ENCODE measurements at places on chromosomes 6 and 20.
A peak's percentile ranks its signal among the peaks of the same experiment; 100 is the strongest.

DNA sequence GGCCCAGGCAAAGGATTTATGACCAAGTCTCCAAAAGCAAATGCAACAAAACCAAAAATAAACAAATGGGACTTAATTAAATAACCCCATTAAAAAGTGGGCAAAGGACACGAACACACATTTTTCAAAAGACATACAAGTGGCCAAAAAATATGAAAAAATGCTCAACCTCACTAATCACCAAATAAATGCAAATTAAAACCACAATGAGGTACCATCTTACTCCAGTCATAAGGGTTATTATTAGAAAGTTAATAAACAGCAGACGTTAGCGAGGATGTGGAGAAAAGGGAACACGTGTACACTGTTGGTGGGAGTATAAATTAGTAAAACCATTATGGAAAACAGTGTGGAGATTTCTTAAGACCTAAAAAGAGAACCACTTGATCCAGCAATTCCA lies 71.1 kb downstream of the CEP162 start:
- no peak for DNase-seq

- peak; percentile 16 for DNase-seq
Observed at GRCh38 chr6:105835373-105835772, 250.8 kb upstream of the PRDM1 start.

GRCh38 chr6:135675862-135676261 lies 175.6 kb upstream of the PDE7B start:
- no peak for DNase-seq

- DNase-seq, result no peak
Observed at GRCh38 chr6:111824608-111825337, 48.5 kb downstream of the FYN start.

DNA sequence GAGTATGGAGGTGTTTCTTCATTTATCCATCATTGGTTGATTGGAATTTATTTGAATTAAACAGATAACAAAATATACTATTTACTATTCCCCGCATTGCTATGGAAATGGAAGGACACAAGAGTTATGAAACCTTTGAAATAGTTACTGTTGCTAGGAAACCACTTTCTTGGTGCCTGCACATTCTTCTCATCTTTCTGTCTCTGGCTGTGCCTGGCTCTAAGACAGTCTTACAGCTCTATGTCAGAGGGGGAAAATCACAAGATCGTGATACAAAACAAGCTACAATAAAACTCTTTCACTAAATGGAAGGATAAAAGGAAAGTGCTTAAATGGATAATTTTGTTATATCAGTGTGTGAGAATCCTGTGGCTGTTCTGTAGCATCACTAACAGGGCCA lies 453.0 kb downstream of the LMBRD1 start:
- DNase-seq, result no peak

GRCh38 chr20:50636601-50637540 lies 54.5 kb downstream of the RIPOR3 start:
- no peak for DNase-seq

DNA sequence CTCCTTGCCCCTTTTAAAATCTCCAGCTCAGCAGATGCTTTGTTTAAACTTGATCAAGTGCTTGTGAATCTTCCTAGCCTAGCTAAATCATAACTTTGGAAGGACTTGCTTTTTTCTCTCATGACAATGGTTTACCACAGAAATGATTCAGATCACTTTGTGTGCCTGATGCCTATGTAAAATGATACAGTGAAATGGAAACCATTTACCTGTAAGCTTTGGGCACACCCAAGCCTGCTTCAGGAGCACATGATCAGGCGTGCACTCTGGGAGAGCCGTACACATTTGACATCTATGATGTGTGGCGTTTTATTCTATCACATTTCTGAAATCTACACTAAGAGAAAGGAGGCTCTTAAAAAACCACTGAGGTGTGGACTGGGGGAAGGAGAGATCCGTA lies 41.1 kb downstream of the PTPN1 start:
- no peak for DNase-seq

GRCh38 chr6:7100753-7101081 lies 7.0 kb upstream of the RREB1 start:
- no peak for DNase-seq

GRCh38 chr6:36127462-36128016 lies 2.8 kb upstream of the MAPK13 start:
- DNase-seq, result no peak

DNA sequence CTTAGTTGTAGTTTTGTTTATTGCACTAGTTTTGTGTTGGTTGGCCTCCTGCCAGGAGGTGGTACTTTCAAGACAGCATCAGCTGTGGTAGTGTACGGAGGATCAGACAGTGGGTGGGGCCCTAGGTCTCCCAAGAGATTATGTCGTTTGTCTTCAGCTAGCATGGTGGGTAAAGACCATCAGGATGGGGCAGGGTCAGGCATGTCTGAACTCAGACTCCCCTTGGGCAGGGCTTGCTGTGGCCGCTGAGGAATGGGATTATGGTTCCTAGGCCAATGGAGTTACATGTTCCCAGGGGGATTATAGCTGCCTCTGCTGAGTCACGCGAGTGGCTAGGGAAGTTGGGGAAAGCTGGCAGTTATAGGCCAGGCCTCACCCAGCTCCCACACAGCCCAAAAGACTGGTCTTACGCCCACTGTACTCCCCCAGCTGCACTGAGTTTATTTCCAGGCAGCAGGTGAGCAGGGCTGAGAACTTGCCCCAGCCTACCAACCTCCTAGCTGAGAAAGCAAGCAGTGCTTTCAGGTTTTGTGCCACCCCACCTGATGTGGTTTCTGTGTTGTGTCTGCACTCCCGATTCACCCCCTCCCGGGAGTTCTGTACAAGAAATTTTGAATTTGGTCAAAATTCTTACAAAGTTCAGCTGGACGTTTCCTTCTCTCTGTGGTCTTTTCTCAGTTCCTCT lies 24.7 kb downstream of the ZSCAN31 start:
- no peak for DNase-seq

DNA sequence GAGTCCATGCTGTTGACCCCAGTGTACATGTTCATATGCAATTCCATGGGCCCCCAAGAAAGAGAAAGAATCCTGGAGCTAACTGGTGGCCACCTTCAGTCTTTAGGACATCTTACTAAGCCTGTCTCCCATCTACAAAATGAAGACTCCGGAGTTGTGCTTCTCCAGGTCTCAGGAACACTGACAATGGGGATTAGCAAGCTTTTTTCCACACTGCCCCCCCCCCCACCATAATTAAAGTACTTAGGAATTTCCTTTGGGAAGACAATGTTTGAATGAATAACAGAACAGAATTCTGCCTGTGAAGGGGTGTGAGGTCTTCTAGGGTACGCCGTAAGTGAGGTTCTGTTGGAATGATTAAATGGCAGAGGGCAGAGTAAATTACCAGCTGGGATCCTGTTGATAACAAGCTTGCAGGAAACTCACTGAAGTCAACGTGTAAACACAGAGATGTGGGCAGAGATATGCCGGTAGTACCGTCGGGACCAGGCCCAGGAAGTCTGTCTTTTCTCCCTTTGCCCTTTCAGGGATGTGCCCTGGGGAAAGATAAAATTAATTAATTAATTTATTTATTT lies 63.1 kb downstream of the ANKRD6 start:
- DNase-seq, result no peak

- no peak for DNase-seq
Observed at GRCh38 chr6:146361128-146361924, 182.3 kb upstream of the RAB32 start.

DNA sequence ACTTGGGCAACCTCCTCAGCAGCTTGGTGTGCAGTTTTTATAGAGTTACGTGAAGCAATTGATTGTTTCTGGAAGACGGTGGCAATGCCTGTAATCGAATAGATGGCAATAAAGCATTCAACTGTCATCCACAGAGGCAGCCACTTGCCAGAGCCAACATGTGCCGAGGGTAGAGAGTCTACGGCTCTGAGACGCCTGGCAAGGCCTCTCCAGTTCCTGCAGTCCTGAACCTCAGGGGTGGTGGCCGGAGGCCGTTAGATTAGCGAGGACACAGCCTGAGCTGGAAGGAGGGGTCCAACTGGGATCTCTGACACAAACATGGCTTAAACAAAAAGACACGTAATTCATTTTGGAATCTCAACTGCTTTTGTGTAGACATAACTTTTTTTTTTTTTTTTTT lies 775 bp upstream of the TTLL2 start:
- DNase-seq, result no peak

- DNase-seq, result no peak
Observed at GRCh38 chr6:105794870-105795269, 291.3 kb upstream of the PRDM1 start.

- no peak for DNase-seq
Observed at GRCh38 chr20:32134026-32134425, 24.5 kb downstream of the TM9SF4 start.

DNA sequence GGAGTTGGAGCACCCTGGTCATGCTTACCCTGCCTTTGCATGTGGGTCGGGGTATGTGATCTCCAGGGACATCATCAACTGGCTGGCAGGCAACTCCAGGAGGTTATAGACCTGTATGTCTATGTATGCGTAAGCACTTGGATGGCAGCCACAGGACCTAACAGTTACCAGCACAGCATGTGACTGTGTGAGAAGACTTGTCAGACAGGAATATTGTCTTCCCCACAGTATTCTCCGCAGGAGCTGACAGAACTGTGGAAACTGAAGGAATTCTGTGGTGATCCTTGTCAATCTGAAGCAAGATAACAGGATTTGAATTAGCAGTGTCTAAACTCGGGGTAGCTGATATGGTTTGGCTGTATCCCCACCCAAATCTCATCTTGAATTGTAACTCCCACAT lies 59.2 kb downstream of the TMEM244 start:
- peak; percentile 21 for DNase-seq

GRCh38 chr20:62066339-62066982 lies 780 bp upstream of the TAF4 start:
- DNase-seq, result peak; percentile 67

GRCh38 chr20:3645309-3646066 lies 17.7 kb downstream of the GFRA4 start:
- no peak for DNase-seq

DNA sequence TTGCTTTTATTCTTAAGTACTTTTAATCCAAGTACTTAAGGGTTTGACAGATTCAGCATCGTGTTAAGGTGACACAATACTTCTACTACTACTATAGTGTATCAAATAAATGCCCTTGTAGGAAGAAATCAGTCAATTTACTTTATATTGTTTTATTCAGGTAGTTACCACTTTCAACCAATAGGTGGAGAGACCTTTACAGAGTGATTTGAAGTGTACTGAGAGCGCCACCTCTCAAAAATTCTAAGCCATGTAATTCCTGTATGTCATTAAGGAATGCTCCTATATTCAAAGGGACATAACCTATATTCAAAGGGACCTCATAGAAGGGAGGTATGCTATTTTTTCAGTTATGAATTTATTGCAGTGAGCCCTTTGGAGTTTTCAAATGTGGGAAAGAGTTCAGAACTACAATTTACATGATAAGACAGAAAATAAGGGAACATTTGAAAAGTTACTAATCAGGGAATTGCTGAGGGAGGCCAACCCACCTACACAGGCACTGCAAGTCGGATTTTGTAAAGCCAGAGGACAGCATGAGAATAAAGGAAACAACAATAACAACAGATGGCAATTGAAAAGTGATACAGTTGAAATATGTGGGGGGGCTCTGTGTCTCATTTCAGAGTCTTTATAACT lies 955.6 kb downstream of the TBC1D32 start:
- DNase-seq, result no peak

DNA sequence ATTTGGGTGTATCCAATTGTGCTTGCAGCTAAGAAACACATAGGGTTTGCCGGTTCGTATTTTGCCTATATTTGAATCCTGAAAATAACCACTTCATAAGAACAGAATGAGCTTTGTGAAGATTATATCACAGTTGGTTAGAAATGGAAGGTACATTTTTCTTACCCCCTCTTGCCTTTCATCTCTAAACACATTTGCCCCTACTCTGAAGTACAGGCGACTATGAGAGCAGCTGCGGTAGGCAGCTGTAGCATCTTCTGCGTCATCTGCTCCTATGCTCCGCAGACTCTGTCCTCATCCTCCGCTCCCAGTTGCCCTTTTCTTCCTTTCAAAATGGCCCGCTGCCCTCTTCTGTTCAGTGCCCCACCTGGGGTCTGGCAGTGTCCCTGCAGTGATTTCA lies 47.6 kb upstream of the REV3L start:
- DNase-seq, result no peak

DNA sequence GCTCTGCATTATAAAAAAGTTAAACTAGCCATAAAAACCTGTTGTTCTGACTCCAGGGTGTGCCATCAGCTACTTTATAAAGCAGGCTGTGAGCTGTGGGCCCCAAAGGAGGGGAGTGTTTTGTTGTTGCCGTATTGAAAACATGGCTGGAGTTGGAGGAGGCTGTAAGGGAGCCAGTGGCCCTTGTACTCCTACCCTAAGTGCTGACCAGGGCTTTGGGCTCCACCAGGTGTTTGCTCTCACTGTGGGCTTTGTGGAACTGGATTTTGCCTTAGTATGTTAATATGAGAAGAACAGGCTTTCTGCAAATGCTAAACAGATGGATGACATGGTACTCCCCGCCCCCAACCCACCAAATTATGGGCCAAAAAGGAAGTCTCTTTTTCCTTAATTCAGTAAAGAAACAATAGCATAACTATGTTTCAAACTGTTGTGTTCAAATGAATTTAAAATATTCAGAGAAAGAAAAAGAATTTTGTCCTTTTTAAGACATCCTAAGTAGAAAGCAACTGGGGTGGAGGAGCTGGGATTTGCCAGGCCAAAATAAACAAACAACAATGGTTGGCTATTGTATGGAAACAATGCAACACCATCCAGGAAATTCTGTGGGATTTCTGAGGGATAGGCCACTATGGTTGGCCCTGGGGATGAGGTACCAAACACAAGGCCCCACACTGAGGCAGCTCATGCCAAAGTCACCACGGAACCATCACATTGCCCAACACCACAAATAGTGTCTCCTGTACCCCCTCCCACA lies 63.3 kb downstream of the PLCG1 start:
- DNase-seq, result no peak

- DNase-seq, result peak; percentile 24
Observed at GRCh38 chr6:28207510-28208110, 17.5 kb upstream of the ZSCAN9 start.

DNA sequence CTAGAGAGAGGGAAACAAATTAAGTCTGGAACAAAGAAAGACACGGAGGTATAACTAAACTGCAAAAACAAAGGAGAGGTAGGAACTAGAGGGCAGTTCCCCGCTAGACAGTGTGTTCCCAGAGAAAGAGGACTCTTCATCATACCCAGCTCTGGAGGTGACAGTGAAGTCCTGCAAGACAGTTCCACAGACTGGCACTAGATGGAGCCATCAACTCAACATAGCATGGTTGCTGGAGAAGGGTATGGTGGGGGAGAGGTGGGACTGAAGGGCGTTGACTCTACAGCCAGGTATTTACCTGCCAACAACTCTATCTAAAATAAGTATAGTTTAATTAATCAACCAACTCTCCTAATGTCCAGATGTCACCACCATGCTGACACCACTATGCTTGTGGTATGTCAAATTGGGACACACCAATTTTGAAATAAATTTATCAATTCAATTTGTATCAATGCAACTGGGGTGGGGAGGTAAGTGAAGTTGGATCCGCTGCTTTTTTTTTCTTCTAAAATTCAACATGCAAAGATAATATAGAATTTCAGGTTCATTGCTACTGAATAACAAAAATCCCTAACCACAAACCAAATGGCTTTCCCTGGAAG lies 9.7 kb downstream of the BACH2 start:
- DNase-seq, result peak; percentile 36
